Activated B cell treated with CpG ODN at 0.5 μM for 24 hours (primary cell): ENCODE measurements at places on chromosomes 3 and 15.

- DNase-seq, result no peak
These were observed 1.1 kb downstream of the PLSCR2 start for GRCh38 chr3:146468234-146468633.

- no peak for DNase-seq
These were observed 19.1 kb upstream of the GLCE start for GRCh38 chr15:69141286-69141701.

DNA sequence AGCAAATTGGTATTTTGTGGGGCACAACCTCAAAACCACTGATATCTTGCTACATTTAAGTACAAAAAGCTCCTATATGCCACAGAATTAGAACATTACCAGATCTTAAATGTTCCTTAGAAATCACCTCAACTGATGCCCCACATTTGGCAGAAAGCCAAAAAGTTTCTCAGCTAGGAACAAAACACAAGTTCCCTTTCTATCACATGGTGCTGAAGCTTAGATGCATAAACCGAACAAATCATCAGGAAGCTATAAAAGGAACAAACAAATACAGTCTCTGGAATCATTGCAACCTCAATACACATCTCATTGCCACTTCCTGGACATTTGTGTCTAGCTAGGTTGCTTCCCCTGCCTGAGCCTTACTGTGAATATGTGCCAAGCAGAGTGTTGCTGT, 492.6 kb downstream of the LPP start:
- no peak for DNase-seq

- DNase-seq, result no peak
These were observed 147.6 kb downstream of the IL20RB start for GRCh38 chr3:137105277-137105977.

- DNase-seq, result no peak
These were observed 88.5 kb downstream of the ERC2 start for GRCh38 chr3:56379723-56380287.

- no peak for DNase-seq
These were observed 70.9 kb downstream of the ANP32A start for GRCh38 chr15:68749793-68750192.

GRCh38 chr3:187914231-187914630, 169.0 kb upstream of the BCL6 start:
- no peak for DNase-seq

GRCh38 chr3:178393824-178394223, 142.4 kb upstream of the KCNMB2 start:
- DNase-seq, result no peak

DNA sequence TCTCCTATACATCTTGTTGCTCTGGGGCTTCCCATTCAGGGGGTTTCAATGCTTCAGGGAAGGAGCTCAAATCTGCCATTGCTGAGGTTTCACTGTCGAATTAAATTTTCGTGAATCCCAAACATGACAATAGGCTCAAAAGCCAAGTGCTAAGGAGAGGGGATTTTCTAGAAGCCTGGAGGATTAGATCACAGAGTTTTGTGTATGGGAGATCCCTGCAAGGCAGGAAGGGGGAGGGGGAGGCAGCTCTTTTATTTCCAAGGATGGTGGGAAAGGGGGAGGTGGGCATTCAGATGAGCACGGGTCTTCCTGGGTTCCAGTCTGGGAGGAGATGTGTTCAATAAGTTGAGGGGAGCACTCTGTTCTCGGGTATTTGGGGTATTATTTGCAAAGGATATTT, 69.9 kb upstream of the DLG1 start:
- no peak for DNase-seq

DNA sequence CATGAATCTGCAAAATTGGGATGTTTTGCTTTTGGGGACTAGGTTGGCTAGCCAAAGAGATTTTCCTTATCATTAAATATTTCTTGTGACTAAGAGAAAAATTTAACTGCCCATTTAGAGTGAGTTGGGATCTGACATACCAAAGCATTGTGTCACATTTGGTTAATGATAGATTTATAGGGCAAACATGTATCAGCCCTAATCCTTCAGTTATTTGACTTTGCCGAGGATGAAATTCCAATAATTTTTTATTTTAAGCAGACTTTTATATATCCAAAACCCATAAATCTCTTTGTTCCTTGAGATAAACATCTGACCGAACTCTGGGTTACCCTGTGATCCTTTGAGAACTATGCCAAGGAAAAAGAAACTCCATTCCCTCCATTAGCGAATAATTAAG, 218.9 kb downstream of the CDIN1 start:
- no peak for DNase-seq
